Gastrocnemius medialis (tissue), 4 donors: ENCODE measurements at places on chromosomes 1 and 21.

DNA sequence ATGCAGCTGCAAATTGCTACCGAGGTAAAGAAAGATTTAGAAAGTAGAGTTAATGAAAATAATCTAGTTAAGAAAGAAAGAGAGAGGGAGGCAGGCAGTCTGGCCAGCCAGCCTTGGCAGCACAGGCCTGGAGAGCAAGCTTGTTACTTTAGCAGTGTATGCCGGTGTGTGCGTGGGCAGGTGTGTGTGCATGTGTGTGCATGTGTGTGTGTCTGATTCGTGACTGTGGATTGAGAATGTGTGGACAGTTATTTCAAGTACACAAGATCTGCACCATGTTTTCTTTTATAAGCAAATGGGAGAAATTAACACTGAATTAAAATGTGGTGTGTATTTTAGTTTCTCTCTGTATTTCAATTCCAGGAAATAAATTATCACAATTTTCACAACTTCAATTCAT lies 211.6 kb downstream of the DSCAM start:
- no peak for DNase-seq

- no peak for DNase-seq
Observed at GRCh38 chr1:116439701-116440100, 66.7 kb downstream of the ATP1A1 start.

DNA sequence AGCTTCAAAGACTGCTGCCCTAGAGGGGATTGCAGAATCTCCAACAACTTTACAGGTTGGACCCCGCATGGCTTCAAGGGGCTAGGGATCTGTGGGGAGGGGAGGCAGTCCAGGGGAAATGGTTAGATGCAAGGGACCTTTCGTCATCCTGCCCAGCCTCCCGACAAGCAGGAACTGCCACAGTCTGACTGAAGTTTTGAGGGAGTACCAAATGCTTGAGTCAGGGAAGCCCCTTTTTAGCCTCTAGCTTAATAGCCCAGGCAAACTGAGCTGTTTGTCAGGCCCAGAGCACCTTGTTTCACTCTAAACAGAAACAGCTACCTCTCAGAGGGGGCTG lies 1.1 kb downstream of the TOR3A start:
- DNase-seq: no peak

DNA sequence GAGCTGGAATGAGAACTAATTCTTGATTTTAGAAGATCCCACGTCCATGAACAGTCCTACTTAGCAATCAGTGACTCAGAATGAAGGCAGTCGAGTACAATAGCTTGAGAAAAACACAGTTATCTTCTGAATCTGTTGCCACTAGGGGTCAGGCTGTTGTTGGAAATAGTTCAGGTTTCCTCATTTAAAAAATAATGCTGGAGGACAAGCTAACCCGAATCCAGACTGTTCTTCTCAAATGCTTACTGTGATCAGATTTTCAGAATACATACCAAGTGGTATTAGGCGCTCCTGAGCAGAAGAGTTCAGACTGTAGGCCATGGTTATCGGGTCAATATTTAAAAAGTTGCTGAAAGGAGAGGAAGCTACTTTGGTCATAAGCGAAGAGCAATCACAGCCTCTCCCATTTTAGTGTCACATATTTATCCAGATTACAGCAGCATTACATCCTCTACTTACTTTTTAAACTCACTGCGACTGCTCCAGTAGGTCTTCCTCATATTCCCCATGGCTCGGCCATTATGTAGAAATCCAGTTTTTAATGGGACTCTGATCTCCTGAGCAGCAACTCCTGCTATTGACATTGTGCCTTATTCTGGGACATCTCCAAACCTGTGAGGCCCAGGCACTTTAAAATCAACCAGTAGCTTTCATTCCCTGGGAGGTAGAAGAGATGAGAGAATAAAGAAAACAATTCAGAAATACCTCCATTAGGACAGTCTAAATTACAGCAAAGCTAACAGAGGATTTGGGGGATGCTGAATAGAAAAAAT lies 10.9 kb downstream of the ERRFI1 start:
- DNase-seq: no peak

- DNase-seq: no peak
Observed at GRCh38 chr21:36847189-36847588, 119.3 kb downstream of the HLCS start.

DNA sequence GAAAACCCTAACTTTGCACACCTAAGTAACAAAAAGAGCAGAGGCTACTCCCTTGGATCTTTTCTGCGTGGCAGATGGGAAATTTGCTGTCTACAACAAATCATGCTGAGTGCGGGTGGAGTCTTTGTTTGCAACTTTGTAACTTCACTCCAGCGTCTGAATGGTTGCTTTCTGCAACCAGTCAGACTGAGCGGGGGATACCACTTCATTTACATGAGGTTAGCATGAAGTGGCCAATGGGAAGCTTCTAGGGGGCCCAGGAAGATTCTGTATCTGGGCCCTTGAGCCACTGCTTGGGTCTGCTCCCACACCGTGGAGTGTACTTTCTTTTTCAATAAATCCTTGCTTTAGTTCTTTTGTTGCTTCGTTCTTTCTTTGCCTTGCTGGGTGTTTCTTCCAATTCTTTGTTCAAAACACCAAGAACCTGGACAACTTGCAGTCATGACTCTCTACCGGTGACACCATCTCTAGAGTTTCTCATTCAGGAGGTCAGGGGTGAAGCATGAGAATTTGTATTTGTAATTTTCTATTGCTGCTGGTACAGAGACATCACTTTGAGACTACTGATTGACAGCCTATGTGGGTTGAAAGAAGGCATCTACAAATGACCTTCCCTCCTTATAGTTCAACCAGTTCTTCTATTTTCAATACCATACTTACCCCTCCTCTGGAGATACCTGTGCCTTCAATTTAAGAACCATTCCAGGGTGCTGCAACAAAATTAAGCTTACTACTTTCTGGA lies 55.8 kb upstream of the RC3H1 start:
- no peak for DNase-seq

DNA sequence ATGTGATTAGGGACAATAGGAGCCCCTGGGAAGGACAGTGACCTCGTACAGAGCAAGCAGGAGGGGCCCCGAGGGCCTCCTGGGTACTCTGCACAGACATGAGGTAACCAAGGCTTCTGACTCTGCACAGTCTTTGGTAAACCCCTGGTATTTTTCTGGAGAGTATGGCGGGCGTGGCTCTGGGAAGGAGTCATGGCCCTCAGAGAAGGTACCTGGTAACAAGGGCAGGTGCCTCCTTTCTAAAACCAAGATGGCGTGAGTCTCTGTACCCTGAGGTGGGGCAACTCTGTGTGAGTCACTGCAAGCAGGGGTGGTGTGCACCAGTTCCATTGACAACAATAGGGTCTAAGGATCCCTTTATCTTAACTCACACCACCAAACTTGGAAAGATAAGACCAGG lies 39.9 kb upstream of the SLC19A1 start:
- no peak for DNase-seq

DNA sequence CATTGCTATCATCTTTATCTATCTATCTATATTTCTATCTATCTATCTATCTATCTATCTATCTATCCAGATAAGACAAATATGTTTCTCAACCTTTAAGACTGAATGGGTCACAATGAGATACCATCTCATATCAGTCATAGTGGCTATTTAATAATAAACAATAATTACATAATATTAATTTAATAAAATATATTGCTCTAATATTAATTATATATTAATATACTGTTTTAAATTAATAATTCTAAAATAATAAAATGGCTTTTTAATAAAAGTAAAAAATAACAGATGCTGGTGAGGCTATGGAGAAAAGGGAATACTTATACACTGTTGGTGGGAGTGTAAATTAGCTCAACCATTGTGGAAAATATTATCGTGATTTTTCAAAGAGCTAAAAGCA lies 13.0 kb upstream of the PLPPR4 start:
- no peak for DNase-seq

DNA sequence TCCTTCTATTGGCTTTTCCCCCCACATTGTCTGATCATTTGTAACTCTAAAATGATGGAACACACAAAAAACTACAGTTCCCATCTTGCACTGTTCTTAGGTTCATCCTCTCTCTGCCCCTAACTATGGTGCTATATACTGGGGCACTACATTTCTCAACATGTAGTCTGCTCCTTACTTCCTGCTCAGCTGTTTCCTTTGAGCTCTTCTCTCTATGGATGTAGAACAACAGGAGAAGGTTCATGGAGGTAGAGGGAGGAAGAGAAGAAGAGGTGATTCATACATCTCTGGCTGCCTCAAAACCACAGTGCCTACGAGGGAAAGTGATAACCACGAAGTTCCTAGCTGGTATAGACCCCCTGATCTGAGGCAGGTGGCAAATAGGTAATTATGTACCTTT lies 7.0 kb upstream of the C1orf146 start:
- no peak for DNase-seq

GRCh38 chr1:14842361-14842760 lies 243.9 kb downstream of the KAZN start:
- DNase-seq: no peak

- DNase-seq: no peak
Observed at GRCh38 chr1:89590341-89591080, 42.4 kb upstream of the LRRC8C start.

DNA sequence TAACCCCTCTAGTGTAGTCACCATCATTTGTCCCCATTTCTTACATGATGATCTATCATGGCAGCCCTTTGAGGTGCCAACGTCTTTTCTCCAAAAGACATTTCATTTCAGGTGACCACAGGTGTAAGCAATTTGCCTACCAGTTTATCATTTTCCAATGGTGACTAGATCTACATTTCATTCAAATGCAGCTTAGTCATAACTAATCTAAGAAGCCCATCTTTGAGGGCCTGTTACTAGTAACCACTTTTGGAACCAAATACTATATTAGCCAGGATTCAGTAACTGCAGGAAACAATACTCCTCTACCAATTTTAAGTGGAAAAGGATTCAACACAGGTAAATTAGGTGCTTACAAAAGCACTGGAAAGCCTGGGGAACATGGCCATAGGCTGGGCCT lies 30.6 kb upstream of the TMEM54 start:
- no peak for DNase-seq

GRCh38 chr21:15222707-15223106 lies 157.9 kb upstream of the NRIP1 start:
- DNase-seq: no peak

- no peak for DNase-seq
Observed at GRCh38 chr1:21365036-21365435, 74.8 kb upstream of the ECE1 start.

DNA sequence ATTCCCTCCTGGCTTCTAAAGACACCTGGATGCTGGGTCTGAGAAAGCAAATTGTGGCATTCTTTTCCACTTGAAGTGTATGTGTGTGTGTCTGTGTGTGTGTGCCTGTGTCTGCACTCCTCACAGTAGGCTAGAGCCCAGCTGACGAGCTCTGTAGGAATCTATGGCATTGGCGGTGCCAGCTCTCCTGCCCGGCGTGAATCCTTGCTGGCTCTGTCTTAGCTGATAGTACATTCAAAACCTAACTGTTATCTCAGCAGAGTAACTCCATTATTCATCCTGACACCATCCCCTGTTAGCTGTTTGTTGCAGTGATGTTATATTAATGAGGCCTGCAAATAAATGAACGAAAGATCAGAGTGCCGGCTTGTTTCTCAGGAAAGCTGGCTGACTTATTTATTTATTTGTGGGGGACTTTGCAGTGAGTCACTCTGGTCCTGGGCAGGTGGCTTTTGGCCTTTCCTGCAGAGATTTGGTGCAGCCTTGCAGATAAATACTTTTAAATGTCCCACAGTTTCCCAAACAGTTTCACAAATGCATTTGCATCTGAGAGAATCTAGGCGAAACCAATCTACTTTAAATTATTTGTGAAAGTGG lies 160.6 kb upstream of the CD34 start:
- no peak for DNase-seq

GRCh38 chr21:14306126-14306907 lies 76.6 kb downstream of the HSPA13 start:
- DNase-seq: no peak

DNA sequence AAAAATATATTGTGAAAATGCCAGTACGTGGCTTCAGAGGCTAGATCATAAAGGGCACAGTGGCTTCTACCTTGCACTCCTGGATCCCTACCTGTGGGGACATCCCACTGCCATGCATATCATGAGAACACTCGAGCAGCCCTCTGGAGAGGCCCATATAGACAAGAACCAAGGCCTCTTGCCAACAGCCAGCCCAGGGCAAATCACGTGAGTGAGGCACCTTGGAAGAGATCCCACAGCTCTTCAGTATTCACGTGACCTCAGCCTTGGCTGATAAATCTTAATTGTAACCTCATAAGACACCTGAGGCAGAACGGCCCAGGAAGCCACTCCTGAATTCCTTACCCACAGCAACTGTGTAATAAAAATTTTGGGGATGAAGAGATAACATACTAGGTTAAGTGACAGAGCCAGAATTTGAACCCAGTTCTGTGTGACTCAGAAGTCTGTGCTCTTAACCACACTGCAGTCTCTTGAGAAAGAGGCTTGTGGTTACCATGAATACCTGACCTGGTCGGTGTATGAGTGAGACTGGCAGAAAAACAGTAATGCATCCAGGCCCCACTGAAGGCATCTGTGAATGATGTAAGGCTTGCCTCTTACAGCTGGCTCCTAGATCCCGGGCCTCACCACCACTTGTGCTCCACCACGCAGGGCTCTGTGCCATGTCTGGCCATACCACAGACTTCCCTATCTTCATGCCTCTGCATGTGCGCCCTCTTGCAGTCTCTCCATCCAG lies 6.9 kb upstream of the A3GALT2 start:
- DNase-seq: peak; percentile 91

DNA sequence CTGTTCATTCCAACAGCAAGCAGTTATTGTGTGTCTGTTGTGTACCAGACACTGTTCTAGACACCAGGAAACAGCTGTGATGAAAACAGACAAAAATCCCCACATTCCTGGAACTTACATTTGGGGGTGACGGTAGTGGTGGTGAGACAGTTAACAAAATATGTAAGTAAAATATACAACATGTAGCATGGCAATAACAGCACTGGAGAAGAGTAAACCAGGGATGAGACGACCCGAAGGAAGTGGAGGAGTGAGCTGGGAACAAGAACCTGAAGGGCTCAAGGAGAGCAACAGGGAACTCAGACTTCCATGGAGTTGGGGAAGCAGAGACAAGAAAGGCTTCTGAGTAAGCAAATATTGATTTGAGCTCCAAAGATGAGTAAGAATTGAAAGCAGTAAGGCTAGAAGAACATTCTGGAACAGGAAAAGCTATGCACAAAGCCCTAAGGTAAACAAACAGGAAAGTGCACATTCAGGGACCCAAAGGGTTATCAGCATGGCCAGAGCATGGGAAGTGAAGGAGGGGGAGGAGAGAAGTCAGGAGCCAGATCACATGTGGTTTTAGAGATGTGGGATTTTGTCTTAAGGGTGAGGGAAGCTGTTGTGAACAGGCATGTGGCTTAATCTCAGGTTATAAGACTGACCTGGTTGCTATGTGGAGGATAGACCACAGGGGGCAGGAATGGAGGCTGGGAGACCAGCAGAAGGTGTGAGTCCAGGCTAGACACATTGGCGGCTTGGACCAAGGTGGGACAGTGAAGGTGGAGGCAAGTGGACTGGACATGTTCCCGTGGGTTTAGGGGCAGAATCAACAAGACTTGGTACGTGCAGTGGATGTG lies 7.3 kb downstream of the CSF1 start:
- DNase-seq: no peak
